ENCODE measurements at places on chromosomes 5 and 9. TPM values are rescaled to one million over a fixed set of nuclear protein-coding genes. Genes with fewer than 3 reads are reported as not detected.

GRCh38 chr5:17426104-17426749, 71.8 kb upstream of the TAF11L2 start:
- H3K27me3 ChIP-seq = no peaks in the 10 kb centered on the region
- DNase-seq = no peak
- H3K4me1 ChIP-seq = no peaks in the 10 kb centered on the region

DNA sequence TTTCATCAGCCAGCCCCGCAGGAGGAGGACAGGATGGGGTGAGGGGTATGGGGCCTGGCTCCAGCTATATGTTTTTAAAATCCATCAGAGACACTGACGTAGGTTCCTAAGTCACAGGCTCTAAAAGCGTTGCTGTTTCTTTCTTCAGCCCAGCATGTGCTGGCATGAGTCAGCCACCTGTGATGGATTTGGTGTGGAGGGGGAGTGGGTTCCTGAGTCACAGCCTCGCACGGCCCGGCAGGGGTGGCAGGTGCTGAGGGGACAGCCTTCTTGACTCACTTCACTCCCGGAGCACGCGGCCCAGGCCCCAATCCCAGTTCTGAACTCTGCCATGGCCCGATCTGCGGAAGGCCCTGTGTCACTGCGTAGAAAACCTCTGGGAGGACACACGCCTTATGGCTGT, 38.8 kb upstream of the RPL26L1 start:
- H3K36me3 ChIP-seq = peaks cover 21% of the 10 kb centered on the region
- H3K4me1 ChIP-seq = peaks cover 7% of the 10 kb centered on the region
- H3K27ac ChIP-seq = peak overlapping the region; percentile 43

DNA sequence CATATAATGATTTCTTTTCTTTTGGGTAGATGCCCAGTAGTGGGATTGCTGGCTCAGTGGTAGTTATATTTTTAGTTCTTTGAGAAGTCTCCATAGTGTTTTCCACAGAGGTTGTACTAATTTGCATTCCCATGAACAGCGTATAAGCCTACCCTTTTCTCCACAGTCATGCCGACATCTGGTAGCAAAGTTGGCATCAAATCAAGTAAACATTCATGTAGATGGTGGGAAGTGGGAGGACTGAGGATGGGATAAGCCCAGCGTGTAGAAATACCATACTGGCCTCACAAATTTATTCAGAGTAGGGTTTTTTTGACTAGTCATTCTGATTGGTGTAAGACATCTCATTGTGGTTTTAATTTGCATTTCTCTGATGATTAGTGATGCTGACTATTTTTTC, 115.4 kb downstream of the EGFLAM start:
- no peak overlapping the region for H3K4me3 ChIP-seq
- no peak overlapping the region for H3K27ac ChIP-seq
- no peaks in the 10 kb centered on the region for H3K36me3 ChIP-seq
- no peak for DNase-seq

- H3K4me3 ChIP-seq = no peak overlapping the region
- no peak overlapping the region for H3K27ac ChIP-seq
- DNase-seq = no peak
- no peaks in the 10 kb centered on the region for H3K27me3 ChIP-seq
- peaks cover 37% of the 10 kb centered on the region for H3K36me3 ChIP-seq
Measured at GRCh38 chr9:35107297-35108290, 4.7 kb upstream of the STOML2 start.

Gene AMBP
- polyA plus RNA-seq = not detected

Gene TSLP
- polyA plus RNA-seq = 0.43 TPM

GRCh38 chr9:18805386-18805785, 227.6 kb downstream of the SAXO1 start:
- H3K36me3 ChIP-seq = no peaks in the 10 kb centered on the region
- no peak for DNase-seq
- no peaks in the 10 kb centered on the region for H3K27me3 ChIP-seq
- no peaks in the 10 kb centered on the region for H3K4me1 ChIP-seq

- no peaks in the 10 kb centered on the region for H3K36me3 ChIP-seq
- peaks cover 46% of the 10 kb centered on the region for H3K27me3 ChIP-seq
- no peak overlapping the region for H3K27ac ChIP-seq
- H3K4me3 ChIP-seq = no peak overlapping the region
- no peak for DNase-seq
- no peaks in the 10 kb centered on the region for H3K4me1 ChIP-seq
Measured at GRCh38 chr9:136745389-136746154, 2.8 kb downstream of the LCN6 start.

DNA sequence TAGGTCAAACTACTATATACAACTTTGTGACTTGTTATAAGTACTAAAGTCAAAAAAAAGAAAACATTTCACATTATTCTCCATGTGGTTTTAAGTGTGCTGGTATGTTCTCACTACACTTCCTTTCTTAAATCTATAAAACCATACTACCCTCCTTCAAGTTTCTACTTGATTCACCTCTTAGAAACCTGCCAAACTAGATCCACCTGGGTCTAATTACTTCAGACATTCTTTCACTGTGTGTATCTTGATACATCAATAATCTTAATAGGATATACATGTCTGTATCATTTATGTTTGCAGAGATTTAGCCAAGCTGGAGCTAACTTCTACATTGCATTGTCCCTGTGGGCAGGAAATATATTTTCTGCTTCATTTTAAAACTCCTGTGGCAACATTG, 1012.6 kb downstream of the EFNA5 start:
- H3K4me1 ChIP-seq = no peaks in the 10 kb centered on the region
- H3K36me3 ChIP-seq = no peaks in the 10 kb centered on the region
- no peaks in the 10 kb centered on the region for H3K27me3 ChIP-seq
- no peak for DNase-seq
- H3K4me3 ChIP-seq = no peak overlapping the region

DNA sequence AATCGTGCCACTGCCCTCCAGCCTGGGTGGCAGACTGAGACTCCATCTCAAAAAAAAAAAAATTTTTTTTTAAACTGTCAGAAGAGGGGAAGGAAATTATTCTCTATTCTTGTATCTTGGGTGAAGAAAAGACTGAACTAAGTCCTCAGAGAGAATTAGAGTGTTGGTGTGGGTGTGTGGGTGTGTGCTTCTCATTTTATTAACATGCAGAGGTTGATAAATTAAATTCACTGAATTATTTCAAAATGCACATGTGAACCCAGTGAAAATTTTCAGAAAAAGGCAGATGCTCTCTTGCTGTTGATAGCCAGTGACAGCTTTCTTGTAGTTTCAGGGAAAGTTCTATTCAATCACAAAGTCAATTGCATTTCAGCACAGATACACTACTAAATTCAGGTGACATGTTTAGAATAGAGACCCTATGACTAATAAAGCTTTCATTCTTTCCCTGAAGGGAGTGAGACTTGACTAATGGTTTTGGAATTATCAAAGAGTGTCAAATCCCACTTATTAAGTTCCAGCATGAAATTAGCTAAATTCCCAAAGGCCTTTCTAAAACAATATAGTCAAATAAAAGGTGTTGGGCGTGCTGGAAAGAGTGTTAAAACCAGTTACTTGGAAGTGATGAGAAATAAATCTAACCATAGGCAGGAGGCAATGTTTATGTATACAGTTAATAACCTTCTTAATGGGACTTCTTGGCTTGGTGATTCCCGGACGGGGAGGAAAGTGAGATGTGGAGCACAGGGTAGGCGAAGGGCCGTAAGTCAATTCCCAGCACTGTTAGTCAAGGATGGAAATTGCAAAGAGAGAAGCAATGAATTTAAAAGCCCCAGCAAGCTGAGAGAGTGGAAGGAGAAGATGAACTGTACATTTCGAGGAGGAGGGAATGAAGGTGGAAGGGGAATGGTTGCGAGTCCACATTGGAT, 103.2 kb upstream of the SPATA31D4 start:
- H3K4me1 ChIP-seq = peaks cover 41% of the 10 kb centered on the region
- H3K4me3 ChIP-seq = no peak overlapping the region
- H3K27ac ChIP-seq = peak overlapping the region; percentile 69

Gene GLRA1
- not detected for polyA plus RNA-seq

Gene C9orf50
- polyA plus RNA-seq = not detected

- no peaks in the 10 kb centered on the region for H3K36me3 ChIP-seq
- no peaks in the 10 kb centered on the region for H3K27me3 ChIP-seq
- no peak for DNase-seq
- no peak overlapping the region for H3K27ac ChIP-seq
- H3K4me1 ChIP-seq = no peaks in the 10 kb centered on the region
Measured at GRCh38 chr9:18366184-18366583, 107.8 kb upstream of the ADAMTSL1 start.

Measured in keratinocyte (primary cell).